ENCODE measurements at places on chromosomes 11 and 22.

DNA sequence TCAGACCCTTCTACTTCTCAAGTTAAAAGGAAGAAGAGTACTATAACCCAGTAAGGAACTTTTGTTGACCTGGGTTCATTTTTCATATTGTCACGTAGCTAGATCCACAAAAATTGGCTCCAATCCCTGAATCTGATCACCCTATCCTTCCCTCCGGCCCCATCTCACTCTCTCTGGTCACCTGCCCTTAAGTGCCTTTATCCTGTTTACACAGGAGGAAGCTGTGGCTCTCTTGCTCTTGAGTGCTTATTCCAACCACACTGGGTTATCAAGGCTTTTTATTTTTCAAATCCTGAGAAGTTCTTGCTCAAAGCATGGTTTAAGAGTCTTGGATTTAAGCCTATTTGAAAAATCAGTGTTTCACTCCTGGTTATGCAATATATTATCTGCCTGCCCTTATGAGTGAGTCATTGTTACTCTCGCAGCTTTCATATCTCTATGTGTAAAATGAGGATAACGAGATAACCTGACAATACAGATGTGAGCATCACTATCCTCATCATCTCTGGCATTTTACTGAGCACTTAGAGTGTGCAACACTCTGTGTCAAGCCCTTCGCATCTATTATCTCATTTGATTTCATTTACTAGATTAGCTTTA lies 293.9 kb downstream of the GUCY1A2 start:
- DNase-seq, result no peak

DNA sequence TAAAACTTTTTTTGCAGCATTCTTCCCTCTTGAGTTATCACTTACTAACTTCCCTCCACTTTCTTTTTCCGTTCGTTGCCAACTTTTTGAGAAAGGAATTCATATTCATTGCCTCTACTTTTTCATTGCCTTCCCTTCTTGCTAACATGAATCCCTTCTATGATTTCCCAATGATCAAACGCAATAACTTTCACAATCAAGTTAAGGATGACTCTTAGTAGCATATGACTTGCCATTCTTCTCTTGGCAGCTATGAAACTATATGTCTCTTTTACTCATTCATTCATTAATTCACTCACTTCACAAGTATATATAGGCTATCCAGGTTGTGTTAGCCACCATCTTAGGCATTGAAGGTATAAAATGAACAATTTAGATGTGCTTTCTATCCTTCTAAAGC lies 16.6 kb upstream of the ARHGAP20 start:
- no peak for DNase-seq

GRCh38 chr11:115623021-115623451 lies 118.8 kb upstream of the CADM1 start:
- no peak for DNase-seq

GRCh38 chr22:29369460-29369859 lies 18.9 kb downstream of the AP1B1 start:
- no peak for DNase-seq

DNA sequence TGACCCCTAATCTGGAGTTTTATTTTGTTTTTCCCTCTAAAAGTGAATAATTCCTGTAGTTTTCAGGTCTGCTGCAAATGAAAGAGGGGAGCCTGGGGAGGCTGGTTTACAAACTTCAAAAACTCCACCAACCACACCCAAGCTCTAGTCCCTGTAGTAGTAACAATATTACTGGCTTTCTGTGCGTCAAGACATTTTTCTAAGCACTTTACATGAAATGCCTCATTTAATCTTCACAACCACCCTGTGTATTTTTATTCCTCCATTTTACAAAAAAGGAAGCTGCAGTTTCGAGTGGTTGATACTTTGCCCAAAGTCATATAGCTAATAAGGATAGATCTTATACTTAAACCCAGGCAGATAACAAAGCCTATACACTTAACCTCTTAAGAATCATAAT lies 23.5 kb downstream of the CTNND1 start:
- no peak for DNase-seq

- DNase-seq, result no peak
Observed at GRCh38 chr11:19952116-19952605, 208.1 kb downstream of the DBX1 start.

- DNase-seq, result no peak
Observed at GRCh38 chr11:111982541-111983186, 42.5 kb upstream of the DLAT start.

Measured in NT2/D1 (cell line).